ENCODE measurements at places on chromosomes 5 and 9. TPM values are rescaled to one million over a fixed set of nuclear protein-coding genes. Genes with fewer than 3 reads are reported as not detected.

GRCh38 chr9:96169484-96169883 lies 132.5 kb downstream of the HSD17B3 start:
- no peak overlapping the region for H3K27ac ChIP-seq
- H3K4me1 ChIP-seq = peaks cover 34% of the 10 kb centered on the region
- no peaks in the 10 kb centered on the region for H3K36me3 ChIP-seq
- DNase-seq = peak; percentile 24

DNA sequence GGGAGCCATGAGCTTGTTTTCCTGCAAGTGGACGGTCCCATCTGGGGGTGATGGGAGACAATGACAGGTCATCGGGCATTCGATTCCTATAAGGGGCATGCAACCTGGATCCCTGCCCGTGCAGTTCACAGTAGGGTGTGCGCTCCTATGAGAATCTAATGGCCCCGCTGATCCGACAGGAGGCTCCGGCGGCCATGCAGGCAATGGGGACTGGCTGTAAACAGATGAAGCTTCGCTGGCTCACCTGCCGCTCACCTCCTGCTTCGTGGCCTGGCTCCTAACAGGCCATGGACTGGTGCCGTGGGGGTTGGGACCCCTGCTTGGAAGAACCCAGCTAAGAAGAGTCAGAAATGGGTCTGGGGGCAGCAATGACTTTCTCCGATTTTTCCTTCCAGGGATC lies 21.0 kb downstream of the PAEP start:
- no peak for DNase-seq
- H3K27ac ChIP-seq = no peak overlapping the region
- no peak overlapping the region for H3K4me3 ChIP-seq
- peaks cover 1% of the 10 kb centered on the region for H3K27me3 ChIP-seq

DNA sequence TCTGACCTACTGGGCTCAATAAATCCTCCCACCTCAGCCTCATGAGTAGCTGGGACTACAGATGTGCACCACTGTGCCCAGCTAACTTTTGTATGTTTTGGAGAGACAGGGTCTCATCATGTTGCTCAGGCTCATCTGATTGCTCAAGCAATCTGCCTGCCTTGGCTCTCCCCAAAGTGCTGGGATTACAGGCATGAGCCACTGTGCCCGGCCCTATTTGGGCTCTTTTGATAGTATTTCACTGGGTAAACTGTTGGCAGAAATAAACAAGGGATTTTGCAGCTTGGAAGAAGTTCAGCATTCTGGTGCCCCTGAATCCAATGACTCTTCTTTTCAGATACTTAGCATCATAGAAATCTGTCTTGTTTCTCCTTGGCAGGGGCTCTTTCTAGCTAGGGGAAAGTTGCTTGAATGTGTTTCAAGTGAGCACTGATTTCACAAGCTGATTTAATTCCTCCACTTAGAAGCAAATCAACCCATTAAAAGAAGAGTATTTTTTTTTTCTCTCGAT lies 146.8 kb downstream of the PAPPA start:
- no peaks in the 10 kb centered on the region for H3K36me3 ChIP-seq
- no peak overlapping the region for H3K27ac ChIP-seq
- no peaks in the 10 kb centered on the region for H3K4me1 ChIP-seq
- H3K4me3 ChIP-seq = no peak overlapping the region
- H3K27me3 ChIP-seq = no peaks in the 10 kb centered on the region

DNA sequence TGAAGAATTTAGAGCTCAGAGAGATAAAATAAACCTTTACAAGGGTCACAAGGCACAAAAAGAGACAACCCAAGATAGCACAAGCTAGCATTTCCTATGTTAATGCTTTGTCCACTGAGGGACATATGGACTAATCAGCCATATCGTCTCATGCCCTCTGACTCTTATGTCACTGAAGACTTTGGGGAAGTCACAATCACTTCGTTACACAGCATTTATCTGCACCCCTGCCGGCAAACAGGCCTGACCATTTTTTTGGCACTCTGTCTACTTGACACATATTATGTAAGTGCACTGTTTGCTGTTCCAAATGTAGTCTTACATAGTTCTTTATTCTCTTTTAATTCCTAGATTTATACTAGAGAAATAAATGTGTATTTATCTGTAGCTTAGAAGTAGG lies 13.9 kb upstream of the BNC2 start:
- H3K27me3 ChIP-seq = no peaks in the 10 kb centered on the region
- H3K4me3 ChIP-seq = no peak overlapping the region
- no peak for DNase-seq
- no peaks in the 10 kb centered on the region for H3K4me1 ChIP-seq
- H3K27ac ChIP-seq = no peak overlapping the region
- no peaks in the 10 kb centered on the region for H3K36me3 ChIP-seq

GRCh38 chr5:158070859-158071258 lies 211.9 kb upstream of the CLINT1 start:
- DNase-seq = no peak
- H3K36me3 ChIP-seq = no peaks in the 10 kb centered on the region
- H3K4me1 ChIP-seq = no peaks in the 10 kb centered on the region

DNA sequence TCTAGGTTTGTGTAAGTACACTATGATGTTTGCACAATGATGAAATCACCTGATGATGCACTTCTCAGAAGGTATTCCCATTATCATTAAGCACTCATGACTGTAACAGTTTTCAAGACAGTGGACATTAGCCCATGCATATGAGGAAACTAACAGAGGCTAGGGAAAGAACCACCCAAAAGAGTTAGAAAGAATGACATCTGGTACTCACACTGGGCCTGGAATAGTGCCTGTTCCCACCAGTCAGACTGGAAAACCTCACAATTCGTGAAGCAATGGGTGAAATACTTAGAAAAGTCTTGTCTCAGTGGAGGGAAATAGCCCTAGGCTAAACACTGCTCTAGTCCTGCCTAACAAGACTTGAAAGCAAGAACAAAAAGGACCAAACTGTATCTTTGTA lies 117.4 kb upstream of the GDNF start:
- H3K4me1 ChIP-seq = 0 out of 2 replicates have a peak, but pooled peaks cover 7% of the 10 kb centered on the region
- H3K4me3 ChIP-seq = no peak overlapping the region
- no peak for DNase-seq
- H3K27me3 ChIP-seq = no peaks in the 10 kb centered on the region
- H3K27ac ChIP-seq = no peak overlapping the region

DNA sequence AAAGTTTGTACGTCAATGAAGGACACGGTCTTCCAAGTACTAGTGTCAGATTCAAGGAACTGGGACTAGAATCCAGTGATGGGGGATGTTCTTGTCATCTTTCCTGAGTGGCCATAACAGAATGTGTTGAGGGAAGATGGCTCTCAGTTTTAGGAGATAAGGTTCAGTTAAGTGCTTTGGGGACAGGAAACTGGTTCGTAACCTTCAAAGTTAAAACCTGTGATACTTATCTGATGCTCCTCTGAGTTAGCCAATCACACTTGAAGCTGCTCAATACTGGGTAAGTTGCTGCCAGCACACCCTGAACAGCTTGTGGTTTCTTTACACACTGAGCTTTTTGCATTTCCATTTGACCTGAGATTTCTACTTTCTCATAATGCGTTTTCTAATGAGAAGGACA lies 64.4 kb downstream of the PIK3R1 start:
- DNase-seq = no peak
- H3K36me3 ChIP-seq = peaks cover 17% of the 10 kb centered on the region
- H3K4me3 ChIP-seq = no peak overlapping the region
- no peak overlapping the region for H3K27ac ChIP-seq

GRCh38 chr9:76572151-76572550 lies 113.2 kb downstream of the GCNT1 start:
- H3K4me1 ChIP-seq = no peaks in the 10 kb centered on the region
- no peaks in the 10 kb centered on the region for H3K36me3 ChIP-seq
- no peak for DNase-seq
- no peak overlapping the region for H3K4me3 ChIP-seq
- H3K27me3 ChIP-seq = peaks cover 3% of the 10 kb centered on the region

- H3K4me1 ChIP-seq = no peaks in the 10 kb centered on the region
- no peaks in the 10 kb centered on the region for H3K36me3 ChIP-seq
- no peak overlapping the region for H3K4me3 ChIP-seq
- H3K27ac ChIP-seq = no peak overlapping the region
- H3K27me3 ChIP-seq = peaks cover 39% of the 10 kb centered on the region
Measured at GRCh38 chr5:133381571-133382365, 230.6 kb downstream of the FSTL4 start.

GRCh38 chr9:114278356-114278755 lies 44.5 kb upstream of the ORM1 start:
- no peak for DNase-seq
- H3K4me3 ChIP-seq = no peak overlapping the region
- peaks cover 15% of the 10 kb centered on the region for H3K4me1 ChIP-seq
- peaks cover 35% of the 10 kb centered on the region for H3K36me3 ChIP-seq

- H3K27ac ChIP-seq = no peak overlapping the region
- H3K27me3 ChIP-seq = no peaks in the 10 kb centered on the region
- no peaks in the 10 kb centered on the region for H3K36me3 ChIP-seq
- DNase-seq = no peak
Measured at GRCh38 chr9:112881331-112881730, 9.3 kb downstream of the SLC46A2 start.

DNA sequence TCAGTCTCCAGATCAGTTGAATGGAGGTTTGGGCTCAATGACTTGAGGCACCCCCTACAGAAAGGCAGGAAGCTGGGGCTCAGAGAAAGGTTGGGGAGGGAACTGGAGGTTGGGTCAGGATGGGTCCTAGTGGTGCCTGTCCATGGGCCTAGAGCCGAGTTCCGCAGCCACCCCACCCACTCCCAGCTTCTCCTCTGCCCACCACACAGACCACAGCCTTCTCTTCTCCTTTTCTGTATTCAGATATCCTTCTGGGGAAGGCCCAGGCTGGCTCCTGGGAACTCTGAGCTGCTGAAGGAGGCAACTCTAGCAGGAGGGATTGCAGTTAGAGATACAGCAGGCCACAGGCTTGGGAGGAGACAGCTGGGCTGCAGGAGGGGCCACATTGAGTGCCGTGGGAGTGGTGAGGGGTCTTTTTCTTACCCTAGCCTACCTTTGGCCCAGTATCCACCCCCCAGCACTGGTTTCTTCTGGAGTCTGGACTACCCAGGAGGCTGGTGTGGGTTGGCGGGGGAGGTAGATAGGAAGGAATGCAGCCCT lies 15.4 kb upstream of the PTGS1 start:
- DNase-seq = no peak
- H3K4me1 ChIP-seq = no peaks in the 10 kb centered on the region
- H3K4me3 ChIP-seq = no peak overlapping the region
- H3K27ac ChIP-seq = no peak overlapping the region
- H3K27me3 ChIP-seq = no peaks in the 10 kb centered on the region

DNA sequence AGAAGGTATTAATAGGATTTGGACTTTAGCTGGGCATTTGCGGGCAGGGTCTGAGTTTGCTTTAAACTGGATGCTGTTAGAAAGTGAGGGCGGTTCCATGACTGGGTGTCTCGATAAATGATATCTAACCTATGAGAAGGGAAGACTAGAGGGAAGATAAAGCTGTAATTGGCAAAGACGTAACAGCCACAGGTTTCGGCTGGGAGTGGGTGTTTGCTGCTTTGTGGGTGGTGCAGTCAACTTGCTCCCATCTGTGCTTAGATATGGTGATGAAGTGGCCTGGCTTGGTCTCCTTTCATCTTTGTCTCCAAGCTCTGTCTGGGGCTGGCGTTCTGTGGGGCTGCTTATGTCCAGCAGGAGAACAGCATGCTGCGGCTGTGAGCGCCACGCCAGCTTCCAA lies 23.3 kb downstream of the OR2V1 start:
- no peak overlapping the region for H3K4me3 ChIP-seq
- H3K4me1 ChIP-seq = no peaks in the 10 kb centered on the region
- DNase-seq = no peak

DNA sequence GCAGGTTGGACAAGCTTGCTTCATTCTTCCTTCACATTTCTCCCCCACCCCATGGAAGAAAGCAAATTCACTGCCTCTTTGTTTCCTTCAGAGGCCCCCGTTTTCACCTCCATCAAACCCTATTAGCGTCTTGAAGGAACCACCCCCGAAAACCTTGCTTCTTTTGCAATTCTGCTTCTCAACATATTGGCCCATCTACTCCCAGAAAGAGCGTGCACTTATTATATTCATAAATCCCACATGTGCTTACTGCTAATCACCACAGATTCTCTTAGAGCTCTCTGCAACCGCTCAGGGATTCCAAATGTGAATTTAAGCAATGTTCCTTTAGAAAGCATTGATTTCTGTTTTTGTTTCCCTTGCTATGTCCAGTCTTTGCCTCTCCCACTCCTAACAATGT lies 1.1 kb downstream of the F2RL2 start:
- no peak overlapping the region for H3K27ac ChIP-seq
- no peak for DNase-seq

- H3K4me1 ChIP-seq = no peaks in the 10 kb centered on the region
- no peak for DNase-seq
- no peaks in the 10 kb centered on the region for H3K27me3 ChIP-seq
- H3K27ac ChIP-seq = no peak overlapping the region
Measured at GRCh38 chr9:75636427-75637045, 253.9 kb upstream of the PCSK5 start.

GRCh38 chr5:159515197-159515596 lies 184.9 kb upstream of the IL12B start:
- H3K4me3 ChIP-seq = no peak overlapping the region
- DNase-seq = no peak
- no peaks in the 10 kb centered on the region for H3K4me1 ChIP-seq
- no peak overlapping the region for H3K27ac ChIP-seq

DNA sequence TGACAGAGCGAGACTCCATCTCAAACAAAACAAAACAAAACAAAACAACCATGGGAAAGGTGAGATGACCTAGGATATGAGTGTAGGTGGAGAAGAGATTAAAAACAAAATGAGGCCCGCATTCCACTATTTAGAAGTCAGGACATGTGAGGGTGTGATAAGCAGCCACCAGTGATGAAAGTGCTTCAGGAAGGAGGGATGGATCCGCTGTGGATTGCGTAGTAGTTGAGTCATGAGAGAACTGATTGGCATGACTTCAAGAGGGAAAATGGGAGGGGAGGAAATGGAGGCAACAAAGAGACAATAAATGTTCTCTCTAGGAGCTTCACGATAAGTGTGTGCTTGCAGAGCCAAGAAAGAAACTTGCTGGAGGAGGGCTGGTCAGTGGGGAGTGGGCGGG lies 367.6 kb downstream of the ARL15 start:
- H3K27me3 ChIP-seq = no peaks in the 10 kb centered on the region
- no peak overlapping the region for H3K4me3 ChIP-seq
- H3K27ac ChIP-seq = no peak overlapping the region
- no peak for DNase-seq

GRCh38 chr9:77440057-77440456 lies 208.1 kb downstream of the GNA14 start:
- H3K27ac ChIP-seq = no peak overlapping the region
- H3K36me3 ChIP-seq = no peaks in the 10 kb centered on the region
- no peak overlapping the region for H3K4me3 ChIP-seq
- no peaks in the 10 kb centered on the region for H3K4me1 ChIP-seq
- DNase-seq = no peak
- peaks cover 16% of the 10 kb centered on the region for H3K27me3 ChIP-seq

Gene TAL2
- total RNA-seq = not detected

Gene BTF3
- total RNA-seq = 836 TPM

Gene STX17
- 25.7 TPM for total RNA-seq

Gene RORB
- not detected for total RNA-seq

Gene TSSK1B
- not detected for total RNA-seq

Gene PCDHB16
- 0.60 TPM for total RNA-seq

Gene SV2C
- total RNA-seq = not detected

Gene PHAX
- total RNA-seq = 59.7 TPM

Gene MSX2
- total RNA-seq = not detected

Gene RANBP3L
- 0.09 TPM for total RNA-seq
